Pancreas (tissue), 10 donors: ENCODE measurements at places on chromosomes 5 and 9.

DNA sequence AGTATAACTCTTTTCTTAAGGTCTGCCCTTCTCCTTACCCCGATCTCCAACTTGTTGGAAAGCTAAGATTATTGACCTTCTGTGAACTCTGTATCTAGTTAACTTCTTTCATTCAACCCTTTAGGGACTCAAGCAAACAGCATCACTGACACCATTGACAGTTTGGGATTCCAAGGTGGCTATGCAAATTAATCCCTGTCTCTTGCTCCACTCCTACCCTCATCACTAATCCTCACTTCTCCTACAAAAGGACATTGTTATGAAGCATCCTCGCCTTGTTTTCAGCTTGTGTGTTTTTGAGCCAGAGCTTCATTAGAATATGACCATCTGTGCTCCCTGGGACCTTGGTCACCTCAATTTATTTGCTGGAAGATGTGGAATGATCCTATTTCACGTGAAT, 337.9 kb downstream of the PDE4D start:
- no peak for DNase-seq

- no peak for DNase-seq
These were observed 127.5 kb downstream of the SH3GL2 start for GRCh38 chr9:17706347-17706746.

DNA sequence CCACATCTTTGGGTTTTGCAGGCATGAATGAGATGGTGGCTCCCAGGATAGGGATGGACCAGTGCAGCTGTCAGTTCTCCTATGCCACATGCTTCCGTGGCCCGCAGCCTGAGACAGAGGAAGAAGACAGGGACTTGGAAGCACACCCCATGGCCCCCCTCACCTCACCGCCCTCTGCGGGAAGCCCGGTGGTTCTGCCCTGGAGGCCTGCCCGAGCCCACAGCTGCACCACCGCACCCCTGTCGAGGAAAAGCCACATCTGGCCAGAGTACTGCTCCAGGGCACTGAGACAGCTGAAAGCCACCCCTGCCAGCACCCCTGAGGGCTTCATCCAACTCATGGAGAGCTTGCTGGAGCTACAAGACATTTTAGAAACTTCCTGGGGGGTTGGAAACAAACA, 7.6 kb upstream of the TRMT10B start:
- no peak for DNase-seq

DNA sequence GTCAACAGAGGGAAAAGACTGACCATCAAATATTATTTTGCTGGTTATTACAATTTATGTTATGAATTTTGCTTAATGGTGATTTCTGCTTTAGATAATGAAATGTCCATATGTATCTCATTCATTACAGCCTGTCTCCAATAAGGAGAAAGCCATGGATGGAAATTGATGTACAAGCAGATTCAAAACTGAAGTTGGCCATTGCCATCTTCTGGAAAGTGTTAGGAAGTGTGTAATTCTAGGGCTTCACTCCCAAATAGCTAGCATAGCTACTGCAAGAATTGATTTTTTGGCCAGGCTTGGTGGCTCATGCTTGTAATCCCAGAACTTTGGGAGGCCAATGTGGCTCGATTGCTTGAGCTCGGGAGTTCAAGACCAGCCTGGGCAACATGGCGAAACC, 45.8 kb downstream of the DYNC2I2 start:
- DNase-seq = no peak

GRCh38 chr5:128412145-128412930, 125.7 kb downstream of the FBN2 start:
- DNase-seq = no peak

GRCh38 chr9:36392489-36392888, 7.6 kb downstream of the RNF38 start:
- no peak for DNase-seq
